NCI-H2029 (cell line): ENCODE measurements at places on chromosomes 6 and 20.

DNA sequence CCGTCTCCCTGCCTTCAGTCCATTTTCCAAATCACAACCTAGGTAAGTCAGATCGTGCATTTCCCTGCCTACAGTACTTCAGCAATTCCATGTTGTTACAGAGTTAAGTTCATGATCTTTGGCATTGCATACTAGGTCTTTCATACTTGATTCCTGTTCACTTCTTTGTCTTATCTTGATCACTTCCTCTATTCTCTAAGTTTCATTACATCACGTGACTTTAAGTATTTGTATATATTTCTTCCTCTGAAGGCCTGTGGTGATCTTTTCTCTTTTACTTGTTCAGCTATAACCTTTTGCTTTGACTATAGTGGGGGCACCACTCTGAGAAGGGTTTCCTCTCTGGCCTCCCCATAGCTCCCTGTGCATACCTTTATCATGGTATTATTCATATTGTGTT is 100.2 kb downstream of the TRMT11 start:
- DNase-seq, result no peak

DNA sequence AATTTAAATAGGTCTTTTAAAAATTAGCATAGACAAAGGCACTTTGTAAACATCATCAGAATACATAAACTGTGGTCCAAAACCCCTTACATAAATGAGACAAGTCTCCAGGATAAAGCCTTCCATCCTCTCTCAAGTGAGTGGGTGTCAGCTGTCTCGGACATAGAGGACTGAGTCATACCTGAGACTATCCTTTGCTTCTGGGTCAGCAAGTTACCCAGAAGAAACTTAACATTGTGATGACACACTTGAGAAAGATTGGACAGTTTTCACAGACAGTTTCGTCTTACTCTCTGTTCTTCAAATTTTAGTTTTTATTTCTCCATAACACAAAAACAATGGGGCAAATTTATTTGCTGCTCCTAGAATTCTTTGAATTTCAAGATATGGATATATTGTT is 838.0 kb downstream of the DHX35 start:
- DNase-seq, result no peak

GRCh38 chr20:18138266-18138582 is 561 bp downstream of the KAT14 start:
- DNase-seq, result no peak

- DNase-seq, result no peak
Observed at GRCh38 chr6:135002229-135002844, 52.3 kb downstream of the HBS1L start.

GRCh38 chr20:45470262-45470931 is 844 bp downstream of the WFDC2 start:
- DNase-seq, result peak; percentile 49

GRCh38 chr6:18343741-18344140 is 43.4 kb upstream of the RNF144B start:
- no peak for DNase-seq

DNA sequence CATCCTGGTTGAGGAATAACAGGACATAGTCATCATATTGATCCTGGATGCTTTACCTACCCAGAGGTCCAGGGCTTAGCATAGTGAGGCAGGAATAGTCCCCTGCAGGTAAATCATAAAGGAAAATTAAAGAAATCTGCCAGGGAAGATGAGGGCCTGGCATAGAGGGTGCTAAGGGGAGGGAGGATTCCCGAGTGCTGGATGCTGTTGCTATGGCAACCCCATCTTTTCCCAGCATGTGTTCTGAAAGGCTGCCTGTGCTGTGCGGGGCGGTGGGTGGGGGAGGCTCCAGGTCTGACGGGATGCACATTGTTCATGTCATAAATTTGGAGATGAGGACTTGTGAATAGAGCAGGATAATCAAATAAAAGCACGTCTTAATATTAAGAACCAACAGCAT is 212.6 kb upstream of the PCSK2 start:
- no peak for DNase-seq

DNA sequence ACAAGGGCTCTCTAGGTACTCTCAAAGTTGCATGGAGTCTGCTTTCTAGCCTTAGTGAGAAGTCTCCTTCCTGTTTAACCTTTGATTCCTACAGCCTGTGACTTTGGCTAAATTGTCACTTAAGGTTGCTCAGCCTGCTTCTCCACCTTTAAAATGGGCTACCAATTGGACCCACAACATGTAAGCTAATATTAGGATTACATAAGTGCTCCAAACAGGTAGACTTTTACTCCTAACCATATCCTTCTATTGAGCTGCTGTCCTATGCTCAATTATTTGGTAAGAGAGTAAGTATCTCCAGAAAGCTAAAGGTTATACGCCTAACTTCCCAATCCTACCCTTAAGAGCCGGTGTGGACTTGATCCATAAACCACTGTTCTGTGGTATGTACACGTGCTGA is 2.9 kb downstream of the PCNA start:
- no peak for DNase-seq

- no peak for DNase-seq
Observed at GRCh38 chr20:39645131-39645530, 683.0 kb downstream of the DHX35 start.

- DNase-seq, result no peak
Observed at GRCh38 chr6:33638556-33638955, 17.4 kb downstream of the ITPR3 start.

- DNase-seq, result peak; percentile 62
Observed at GRCh38 chr6:20811109-20811761, 277.0 kb downstream of the CDKAL1 start.

DNA sequence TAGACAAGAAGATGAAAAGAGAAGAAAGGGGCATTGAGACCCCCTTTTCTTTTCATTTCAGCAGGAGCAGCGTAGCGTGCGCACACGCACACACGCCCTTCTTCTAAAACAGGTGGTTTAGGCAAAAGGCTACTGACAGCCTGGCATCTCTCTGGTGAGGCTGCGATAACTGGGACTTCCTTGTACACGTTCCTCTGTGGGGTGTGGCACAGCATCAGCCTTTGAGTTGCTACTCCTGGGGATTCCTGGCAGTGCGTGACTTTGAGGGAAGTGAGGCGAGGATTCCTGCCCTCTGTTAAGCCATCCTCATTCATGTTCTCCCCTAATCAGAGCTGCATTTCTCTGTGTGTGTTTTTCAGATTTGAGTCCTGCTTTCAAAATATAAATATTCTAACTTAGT is 94.7 kb downstream of the TMEM170B start:
- no peak for DNase-seq

- no peak for DNase-seq
Observed at GRCh38 chr6:37321101-37321500, 32.7 kb upstream of the RNF8 start.

DNA sequence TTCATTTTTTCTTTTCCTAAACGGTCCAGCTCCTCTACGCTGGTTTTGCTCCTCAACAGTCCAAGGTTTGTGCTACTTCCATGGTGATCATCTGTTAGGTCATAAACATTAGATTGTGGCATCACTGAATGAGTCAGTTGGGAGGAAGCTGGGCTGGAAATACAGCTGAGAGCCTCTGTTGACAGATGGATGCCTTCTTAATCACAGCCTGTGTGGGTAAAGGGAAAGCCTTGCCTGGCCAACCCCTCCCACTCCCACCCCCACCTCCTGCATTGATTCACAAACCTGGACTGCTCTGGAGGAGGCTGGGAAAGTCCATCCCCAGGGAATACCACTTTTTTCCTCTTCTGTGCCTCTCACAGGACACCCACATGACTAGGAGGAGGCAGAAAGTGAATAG is 180.6 kb upstream of the CCN2 start:
- no peak for DNase-seq

- no peak for DNase-seq
Observed at GRCh38 chr20:21450572-21450971, 53.2 kb upstream of the NKX2-4 start.
